ENCODE measurements at places on chromosomes 11 and 22. TPM values are rescaled to one million over a fixed set of nuclear protein-coding genes. Genes with fewer than 3 reads are reported as not detected.

Gene SLC5A1
- 47.9 TPM for total RNA-seq

Gene MS4A6A
- 43.1 TPM for total RNA-seq

Gene MYOD1
- total RNA-seq, result not detected

Gene LRRC74B
- not detected for total RNA-seq

Gene MMP8
- total RNA-seq, result not detected

Gene TOP3B
- total RNA-seq, result 37.4 TPM

Gene PHLDA2
- 31.6 TPM for total RNA-seq

Gene ROBO4
- total RNA-seq, result 4.0 TPM

Gene INPP5J
- 18.3 TPM for total RNA-seq

Gene SMIM35
- not detected for total RNA-seq

Gene FOLR3
- total RNA-seq, result not detected

Gene SCO2
- total RNA-seq, result 1.8 TPM

Gene SCN3B
- total RNA-seq, result 1.2 TPM

Gene CCDC81
- 0.32 TPM for total RNA-seq

Gene SLC37A4
- total RNA-seq, result 56.4 TPM

Gene HOATZ
- total RNA-seq, result not detected

Gene BCO2
- total RNA-seq, result 6.0 TPM

Gene DDIAS
- total RNA-seq, result 2.5 TPM

Gene IL17REL
- 0.22 TPM for total RNA-seq

Gene SLC16A8
- total RNA-seq, result not detected

Gene DDI1
- total RNA-seq, result not detected

Gene OR51B2
- not detected for total RNA-seq

Gene GALR3
- total RNA-seq, result not detected

Gene APOL5
- not detected for total RNA-seq

Gene HTR3B
- total RNA-seq, result not detected

Gene MN1
- total RNA-seq, result 1.5 TPM

Gene RIC3
- total RNA-seq, result 2.0 TPM

Gene C22orf23
- not detected for total RNA-seq

Gene EIF4G2
- 1,073 TPM for total RNA-seq

Gene OR56A1
- not detected for total RNA-seq

Gene FAM111B
- total RNA-seq, result 7.9 TPM

Gene DLAT
- 67.3 TPM for total RNA-seq

Gene C11orf21
- 0.11 TPM for total RNA-seq

Gene HEPN1
- total RNA-seq, result not detected

Gene EHBP1L1
- total RNA-seq, result 78.5 TPM

Gene DAGLA
- total RNA-seq, result 7.5 TPM

Gene OR4B1
- not detected for total RNA-seq
